NCI-H510A (cell line): ENCODE measurements at places on chromosomes 11 and 22.

GRCh38 chr11:120674542-120674941 is 163.0 kb downstream of the GRIK4 start:
- DNase-seq, result no peak

DNA sequence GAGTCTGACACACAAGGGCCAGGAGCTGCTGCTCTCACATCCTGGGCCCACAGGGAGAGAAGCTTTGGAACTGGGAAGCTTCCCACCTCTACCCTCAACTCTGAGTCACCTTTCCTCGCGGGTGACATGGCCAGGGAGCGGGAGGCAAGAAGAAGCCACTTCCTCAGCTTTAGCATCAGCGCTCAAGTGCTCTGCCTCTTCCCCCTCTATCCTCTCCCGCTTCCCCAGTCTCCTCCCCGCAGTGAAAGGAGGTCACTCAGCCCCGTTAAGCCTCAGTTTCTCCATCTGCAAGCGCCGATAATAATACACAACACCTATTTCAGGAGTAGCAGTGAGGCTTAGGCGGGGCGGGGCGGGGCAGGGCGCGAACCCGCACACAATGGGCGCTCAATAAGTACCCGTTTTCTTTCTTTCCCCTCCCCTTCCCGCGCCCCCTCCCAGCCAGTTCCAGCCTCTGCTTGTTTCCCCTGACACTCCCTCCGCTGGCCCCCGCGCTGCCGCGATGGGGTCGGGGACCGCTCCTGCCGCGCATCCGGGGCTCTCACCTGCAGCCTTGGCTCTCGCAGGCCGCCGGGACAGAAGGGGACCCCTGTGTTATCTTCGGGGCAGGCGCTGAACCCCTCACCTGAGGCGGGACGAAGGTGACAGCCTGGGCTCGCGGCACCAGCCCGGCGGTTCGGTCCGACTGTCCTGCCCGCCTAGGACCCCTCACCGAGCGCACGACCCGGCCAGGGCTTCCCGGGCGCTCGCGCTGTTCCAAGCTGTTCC is 892 bp downstream of the GDPD5 start:
- DNase-seq, result no peak

DNA sequence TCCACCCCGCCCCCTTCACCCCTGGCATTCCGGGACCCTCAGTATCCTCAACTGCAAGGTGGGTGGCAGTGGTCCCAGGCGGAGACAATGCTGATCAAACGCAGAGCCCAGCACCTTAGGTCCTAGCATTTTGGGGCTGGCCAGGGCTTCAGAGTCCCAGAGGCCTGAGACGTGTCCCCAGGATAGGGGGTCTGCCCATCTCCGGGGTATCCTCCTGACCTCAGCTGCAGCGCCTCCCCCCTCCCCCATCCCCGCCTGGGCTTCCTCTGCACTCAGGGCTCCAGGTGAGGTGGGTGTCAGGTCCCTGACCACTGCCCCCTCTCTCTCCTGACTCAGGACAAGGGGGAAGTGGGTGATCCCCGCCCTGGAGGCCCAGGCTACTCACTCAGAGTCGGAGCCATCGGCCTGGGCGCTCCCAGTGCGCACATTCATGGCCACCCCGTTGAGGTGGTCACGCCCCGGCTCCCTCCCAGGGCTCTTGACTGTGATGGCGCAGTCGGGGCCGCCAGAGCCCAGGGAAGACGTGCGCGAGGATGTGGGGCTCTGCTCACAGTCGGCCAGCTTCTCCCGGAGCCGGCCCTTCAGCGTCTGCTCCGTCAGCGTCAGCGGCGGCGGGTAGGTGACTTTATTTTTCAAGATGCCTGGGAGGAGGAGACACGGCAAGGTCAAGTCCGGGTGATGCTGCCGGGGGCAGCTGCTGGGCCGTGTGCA is 28.3 kb downstream of the TRMU start:
- no peak for DNase-seq

- DNase-seq, result no peak
Measured at GRCh38 chr11:94885581-94885980, 87.8 kb downstream of the CWC15 start.

DNA sequence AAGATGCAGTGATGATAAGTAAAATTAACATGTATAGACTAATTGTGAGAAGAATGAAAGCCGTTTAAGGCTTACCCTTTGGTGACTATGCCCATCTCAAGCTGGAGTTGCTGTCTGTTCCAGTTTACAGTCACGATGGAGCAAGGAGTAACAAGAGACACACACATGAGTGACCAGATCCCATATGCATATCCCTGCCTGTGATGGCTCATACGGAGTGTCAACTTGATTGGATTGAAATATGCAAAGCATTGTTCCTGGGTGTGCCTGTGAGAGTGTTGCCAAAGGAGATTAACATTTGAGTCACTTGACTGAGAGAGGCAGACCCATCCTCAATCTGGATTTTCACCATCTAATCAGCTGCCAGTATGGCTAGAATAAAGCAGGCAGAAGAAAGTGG is 786.8 kb downstream of the FAM181B start:
- DNase-seq, result no peak

- DNase-seq, result no peak
Measured at GRCh38 chr11:115133475-115134209, 370.6 kb downstream of the CADM1 start.

DNA sequence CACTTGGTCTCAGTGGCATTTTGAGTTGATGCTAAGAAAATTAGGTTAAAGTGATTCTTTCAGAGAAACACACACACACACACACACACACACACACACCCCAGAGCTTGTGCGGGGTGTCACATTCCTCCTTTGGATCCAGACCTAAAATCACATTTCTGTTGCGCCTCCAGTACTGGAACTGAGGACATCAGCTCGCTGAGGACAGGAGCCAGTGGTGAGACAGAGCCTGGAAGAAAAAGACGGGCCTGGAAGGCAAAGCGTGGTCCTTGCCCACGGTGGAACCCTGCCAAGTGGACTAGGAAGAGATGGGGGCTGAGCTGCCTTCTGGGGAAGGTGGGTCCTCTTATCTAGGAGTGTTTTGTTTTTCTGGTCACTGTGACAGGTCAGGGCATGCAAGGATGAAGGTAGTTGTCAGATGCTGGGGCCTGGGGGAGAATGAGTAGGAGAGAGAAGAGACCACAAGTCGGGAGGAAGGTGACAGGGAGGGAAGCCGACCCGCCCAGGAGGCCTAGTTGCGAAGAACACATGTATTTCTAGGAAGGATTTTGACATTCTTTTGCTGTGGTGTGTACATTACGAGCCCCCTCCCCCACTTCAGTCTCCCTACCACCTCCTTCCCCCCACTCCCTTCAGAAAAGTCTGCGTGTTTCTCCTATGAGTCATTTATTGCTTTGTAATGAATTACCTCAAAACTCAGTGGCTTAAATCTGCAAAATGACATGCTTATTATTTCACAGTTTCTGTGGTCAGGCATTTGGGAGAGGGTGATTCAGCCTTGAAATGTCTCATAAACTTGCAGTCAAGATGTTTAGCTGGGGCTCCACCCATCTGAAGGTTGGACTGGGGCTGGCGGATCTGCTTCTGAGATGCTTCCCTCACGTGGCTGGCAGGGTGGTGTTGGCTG is 4.8 kb upstream of the ELFN2 start:
- DNase-seq, result no peak

DNA sequence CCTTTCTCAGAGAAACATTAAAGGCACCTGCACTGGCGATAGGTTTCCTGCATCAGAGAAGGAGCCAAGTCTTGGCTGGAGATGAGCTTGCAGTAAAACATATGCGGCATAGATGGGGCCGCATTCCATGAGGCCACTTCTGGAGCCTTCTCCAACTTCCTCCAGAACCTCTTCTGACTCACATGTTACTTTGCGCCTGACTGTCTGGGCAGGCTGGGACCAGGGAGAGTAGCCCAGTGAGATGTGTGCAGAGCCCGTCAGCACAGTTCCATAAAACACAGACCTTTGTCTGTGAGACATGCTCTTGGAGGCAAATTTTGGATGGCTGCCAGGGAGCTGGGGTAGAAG is 55.4 kb upstream of the BID start:
- no peak for DNase-seq

- no peak for DNase-seq
Measured at GRCh38 chr11:76762867-76763572, 20.1 kb upstream of the TSKU start.

GRCh38 chr22:33519071-33519973 is 401.0 kb downstream of the LARGE1 start:
- no peak for DNase-seq

GRCh38 chr11:132983641-132983978 is 548.7 kb downstream of the OPCML start:
- no peak for DNase-seq

GRCh38 chr11:109870297-109870696 is 222.9 kb upstream of the ZC3H12C start:
- DNase-seq, result no peak

DNA sequence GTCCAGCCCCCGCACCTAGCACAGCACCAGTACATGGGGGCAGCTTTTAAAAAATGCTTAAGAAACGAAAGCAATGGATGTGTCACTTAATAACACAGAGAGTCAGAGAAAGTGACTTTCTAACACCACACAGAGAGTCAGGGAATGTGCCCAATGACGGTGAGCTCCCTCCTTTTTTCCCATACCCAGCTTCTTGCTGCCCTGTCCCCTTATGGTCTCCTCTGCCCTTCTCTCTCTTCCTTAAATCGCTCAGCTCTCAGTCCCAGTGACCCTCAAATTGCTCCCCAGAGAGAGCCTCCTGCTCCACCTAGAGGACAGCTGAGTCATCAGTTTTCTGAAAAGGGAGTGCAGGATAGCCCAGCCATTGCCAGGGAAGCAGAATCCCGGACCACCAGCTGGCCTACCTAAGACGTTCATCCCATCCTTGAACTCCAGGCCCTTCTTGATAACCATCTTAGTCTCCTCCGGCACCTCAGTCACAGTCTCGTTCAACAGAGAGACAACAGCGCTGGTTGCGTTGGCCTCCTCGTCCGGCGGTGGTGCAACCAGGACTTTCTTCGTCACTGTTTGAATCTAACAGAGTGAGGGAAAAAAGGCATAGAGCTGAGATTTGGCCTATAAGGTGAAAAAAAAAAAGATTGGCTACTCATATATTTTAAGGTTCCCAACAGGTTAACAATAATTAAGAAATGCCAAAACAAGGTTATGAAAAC is 113.5 kb downstream of the SLC1A2 start:
- DNase-seq, result no peak

DNA sequence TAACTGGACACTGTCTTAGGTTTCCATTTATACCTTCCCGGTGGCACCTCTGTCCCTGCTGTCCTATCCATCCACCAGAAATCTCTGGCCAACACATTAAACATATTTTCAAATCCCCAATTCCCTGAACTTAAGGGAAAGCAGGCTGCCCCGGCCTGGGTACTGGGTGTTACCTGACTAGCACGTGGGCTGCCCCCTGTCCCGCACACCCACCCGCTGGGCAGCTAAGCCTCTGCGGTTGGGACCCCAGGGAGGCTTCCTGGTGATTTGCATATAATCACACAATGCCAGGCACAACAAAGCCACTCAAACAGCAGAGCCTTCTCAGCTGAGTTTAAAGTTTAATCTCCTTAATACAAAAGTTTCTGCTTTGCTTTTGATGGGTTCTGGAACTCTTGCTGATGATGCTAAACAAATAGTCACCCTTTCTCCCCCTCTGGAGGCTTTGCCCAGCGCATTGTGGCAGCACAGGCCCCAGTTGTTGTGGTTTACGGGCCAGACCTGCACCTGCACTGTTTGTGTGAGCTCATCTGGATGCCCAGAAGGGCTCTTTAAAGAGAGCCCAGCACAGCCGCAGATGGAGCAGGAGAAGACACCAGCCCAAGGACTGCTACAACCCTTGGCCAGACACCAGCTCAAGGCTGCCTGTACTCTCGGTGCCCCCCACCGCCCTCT is 59.9 kb upstream of the POU2AF1 start:
- peak; percentile 65 for DNase-seq

- peak; percentile 45 for DNase-seq
Measured at GRCh38 chr22:39428597-39429071, 28.2 kb upstream of the MGAT3 start.

GRCh38 chr11:60762851-60763691 is 6.4 kb downstream of the MS4A15 start:
- no peak for DNase-seq

- no peak for DNase-seq
Measured at GRCh38 chr11:41851743-41852142, 392.3 kb upstream of the LRRC4C start.

DNA sequence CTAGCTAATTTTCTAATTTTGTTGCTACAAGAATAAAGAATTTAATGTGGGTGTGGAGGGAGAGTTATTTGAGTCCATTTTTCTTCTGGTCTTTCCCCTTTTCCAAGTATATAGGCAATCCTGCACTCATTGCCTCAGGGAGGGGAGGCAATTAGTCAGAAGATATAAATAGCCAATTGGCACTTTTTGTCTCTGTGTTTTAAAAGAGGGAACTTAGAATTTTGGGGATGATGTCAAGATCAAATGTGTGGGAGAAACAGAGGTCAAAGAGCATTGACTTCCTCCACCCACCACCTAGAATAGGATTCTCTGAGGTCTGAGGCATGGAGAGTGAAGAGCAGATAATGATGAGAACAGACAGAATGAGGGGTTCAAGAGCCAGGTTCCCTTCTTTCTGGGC is 120.3 kb upstream of the ZC3H12C start:
- DNase-seq, result no peak

- DNase-seq, result no peak
Measured at GRCh38 chr11:116180806-116181600, 591.8 kb downstream of the BUD13 start.
